ENCODE measurements at places on chromosomes 3 and 15. TPM values are rescaled to one million over a fixed set of nuclear protein-coding genes. Genes with fewer than 3 reads are reported as not detected.

SLC28A2 gene
- not detected for total RNA-seq

NDUFB4 gene
- 203 TPM for total RNA-seq

TMIE gene
- 0.12 TPM for total RNA-seq

CCDC54 gene
- total RNA-seq = not detected
